ENCODE measurements at places on chromosomes 5 and 9. TPM values are rescaled to one million over a fixed set of nuclear protein-coding genes. Genes with fewer than 3 reads are reported as not detected.

- DNase-seq, result peak; percentile 48
Measured at GRCh38 chr5:72692231-72692637, 124.2 kb upstream of the TNPO1 start.

DNA sequence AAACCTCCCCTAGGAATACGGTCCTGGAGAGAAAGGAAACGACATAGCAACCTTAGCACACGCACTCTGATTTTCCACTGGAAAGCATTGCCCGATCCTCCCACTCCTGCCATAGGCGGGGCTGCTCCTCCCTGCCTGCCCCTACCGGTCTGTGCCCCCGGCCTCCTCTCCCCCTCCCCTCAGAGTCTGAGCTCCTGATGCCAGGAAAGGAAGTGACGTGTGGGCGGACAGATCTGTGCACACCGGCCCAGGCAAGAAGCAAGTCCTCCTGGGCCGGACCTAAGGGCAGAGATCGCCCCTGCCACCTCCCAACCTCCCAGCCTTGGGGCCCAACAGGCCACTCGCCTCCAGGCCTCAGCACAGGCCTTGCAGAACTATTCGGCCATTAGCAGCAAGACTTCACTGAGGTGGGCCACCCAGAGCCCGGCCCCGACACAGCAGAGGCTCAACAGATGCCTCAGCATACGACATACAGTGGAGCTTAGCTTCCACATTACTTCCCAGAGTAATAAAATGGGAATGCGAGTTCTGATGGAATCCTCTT, 7.2 kb downstream of the NINJ1 start:
- DNase-seq, result peak; percentile 69

The ST8SIA4 gene
- total RNA-seq, result 15.0 TPM

The FKTN gene
- 52.4 TPM for total RNA-seq

Data from tongue (tissue), 3 donors.